ENCODE measurements at places on chromosomes 3 and 15. TPM values are rescaled to one million over a fixed set of nuclear protein-coding genes. Genes with fewer than 3 reads are reported as not detected.

Gene CNTN6
- total RNA-seq, result 2.2 TPM

Gene FBXW12
- 0.82 TPM for total RNA-seq

- peak; percentile 88 for DNase-seq
Measured at GRCh38 chr3:69542089-69542804, 156.4 kb upstream of the FRMD4B start.

- no peak for DNase-seq
Measured at GRCh38 chr3:196351541-196351940, 13.4 kb upstream of the TM4SF19 start.
